Astrocyte of the hippocampus (primary cell): ENCODE measurements at places on chromosomes 3 and 15.

- DNase-seq = peak; percentile 54
These were observed 63.7 kb upstream of the DAZL start for GRCh38 chr3:16668776-16669545.

DNA sequence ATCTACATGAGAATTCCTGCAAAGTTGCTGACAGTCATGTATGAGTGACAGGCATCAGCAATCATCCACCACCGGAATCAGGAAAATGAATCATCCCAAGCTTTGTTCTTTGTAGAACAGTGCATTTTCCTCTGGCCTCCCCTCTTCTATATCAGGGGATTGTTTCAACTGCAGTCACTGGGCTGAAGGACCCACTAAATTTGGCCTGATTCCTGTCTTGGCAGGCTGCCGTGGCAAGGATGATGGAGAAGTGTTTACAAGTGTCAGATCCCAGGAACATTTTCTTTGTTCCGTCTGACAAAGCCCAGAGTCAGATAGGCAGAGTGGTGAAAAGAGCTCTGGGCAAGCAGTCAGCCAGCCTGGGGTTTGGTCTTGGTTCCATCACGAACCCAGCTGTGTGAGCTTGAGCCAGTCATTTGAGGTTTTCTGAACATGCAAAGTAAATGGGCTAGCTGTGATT, 175.1 kb upstream of the TSC22D2 start:
- peak; percentile 93 for DNase-seq

GRCh38 chr3:13148561-13149329, 75.5 kb upstream of the IQSEC1 start:
- no peak for DNase-seq

DNA sequence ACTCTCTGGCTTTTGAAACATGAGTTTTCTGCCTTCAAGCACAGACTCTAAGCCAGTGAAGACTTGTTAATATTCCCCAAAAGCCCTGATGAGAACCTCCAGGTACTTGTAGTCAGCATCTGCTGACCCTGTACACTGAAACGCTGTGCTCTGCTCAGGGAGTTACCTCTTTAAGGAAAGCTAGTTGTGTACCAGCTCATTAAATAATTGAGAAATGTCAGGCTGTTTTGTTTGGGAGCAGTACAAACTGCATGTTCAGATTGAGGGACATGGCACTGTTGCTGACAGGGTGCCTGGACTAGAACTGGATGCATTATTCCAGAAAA, 21.7 kb downstream of the UPK1B start:
- DNase-seq = no peak

- no peak for DNase-seq
These were observed 36.9 kb upstream of the FILIP1L start for GRCh38 chr3:100151024-100151707.

GRCh38 chr3:184778426-184779332, 33.3 kb upstream of the VPS8 start:
- no peak for DNase-seq

GRCh38 chr3:158671821-158672214, 630 bp downstream of the LXN start:
- DNase-seq = peak; percentile 40

DNA sequence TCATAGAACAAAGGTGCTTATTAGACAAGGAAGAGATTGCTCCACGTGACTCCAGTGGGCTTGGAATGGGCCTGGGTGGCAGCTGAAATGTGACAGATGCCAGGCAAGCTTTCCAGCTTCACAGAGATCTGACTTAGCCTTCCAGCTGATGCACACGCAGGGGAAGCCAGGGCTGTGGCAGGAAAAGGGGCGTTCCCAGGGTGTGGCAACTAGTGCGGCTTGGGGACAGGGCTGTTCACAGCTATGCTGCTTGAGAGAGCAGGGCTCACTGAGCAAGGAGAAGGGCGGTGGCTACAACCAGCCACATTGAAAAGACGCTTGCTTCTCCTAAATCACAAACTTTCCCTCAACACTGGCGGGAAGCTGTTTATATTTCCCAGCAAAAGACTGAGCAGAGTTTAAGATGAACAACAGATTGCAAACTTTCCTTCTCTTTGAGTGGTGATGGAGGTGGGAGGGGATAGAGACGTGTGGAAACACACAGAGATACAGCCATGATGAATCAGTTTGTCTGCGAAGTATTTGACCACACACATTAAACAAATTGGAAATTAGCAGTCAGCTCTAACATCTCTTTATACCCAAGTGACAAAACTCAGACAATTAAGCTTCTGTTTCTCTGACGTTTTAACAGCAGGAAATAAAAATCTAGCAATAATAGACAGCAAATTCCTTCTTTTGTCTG, 127.5 kb downstream of the BDH1 start:
- DNase-seq = peak; percentile 73

GRCh38 chr3:144121661-144122060, 150.0 kb downstream of the DIPK2A start:
- no peak for DNase-seq

- DNase-seq = no peak
These were observed 4.1 kb downstream of the UBE2E1 start for GRCh38 chr3:23809840-23810342.

- no peak for DNase-seq
These were observed 20.4 kb upstream of the SATB1 start for GRCh38 chr3:18445401-18446148.

DNA sequence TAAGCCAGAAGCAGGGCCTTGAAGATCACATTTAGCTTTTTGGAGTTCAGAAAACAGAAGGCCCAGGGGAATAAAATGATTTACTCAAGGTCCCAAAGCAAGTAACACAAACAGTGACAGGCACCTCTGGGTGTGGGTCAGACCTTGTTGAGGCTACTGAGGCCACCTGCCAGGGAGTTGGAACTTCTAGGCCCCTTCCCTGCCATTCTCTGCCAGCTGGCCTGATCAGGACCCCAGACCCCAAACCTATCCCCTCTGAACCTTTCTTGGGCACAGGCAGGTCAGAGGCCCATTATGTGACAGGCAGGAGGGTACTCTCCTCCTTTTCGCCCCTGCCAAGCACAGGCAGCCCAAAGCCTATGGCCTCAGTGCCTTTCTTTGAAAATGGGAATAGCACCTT, 49.4 kb upstream of the ATP2B2 start:
- DNase-seq = no peak

DNA sequence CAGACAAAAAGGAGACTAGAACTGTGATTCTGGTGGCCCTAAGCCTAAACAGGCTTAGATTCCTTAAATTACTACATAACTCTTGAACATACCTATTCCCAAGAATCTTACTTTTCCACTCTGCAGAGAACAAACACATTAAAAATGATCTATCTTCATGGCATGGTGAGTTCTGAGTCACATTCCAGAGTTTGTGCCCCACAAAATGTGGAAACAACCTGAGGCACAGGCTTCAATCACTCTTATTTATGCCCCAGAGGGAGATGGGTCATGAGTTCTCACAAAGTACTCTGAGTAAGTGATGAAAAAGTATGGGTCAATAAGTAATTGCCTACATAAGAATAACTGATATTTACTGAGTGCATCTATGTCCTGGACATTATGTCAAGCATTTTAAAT, 137.5 kb upstream of the SLC2A2 start:
- no peak for DNase-seq

DNA sequence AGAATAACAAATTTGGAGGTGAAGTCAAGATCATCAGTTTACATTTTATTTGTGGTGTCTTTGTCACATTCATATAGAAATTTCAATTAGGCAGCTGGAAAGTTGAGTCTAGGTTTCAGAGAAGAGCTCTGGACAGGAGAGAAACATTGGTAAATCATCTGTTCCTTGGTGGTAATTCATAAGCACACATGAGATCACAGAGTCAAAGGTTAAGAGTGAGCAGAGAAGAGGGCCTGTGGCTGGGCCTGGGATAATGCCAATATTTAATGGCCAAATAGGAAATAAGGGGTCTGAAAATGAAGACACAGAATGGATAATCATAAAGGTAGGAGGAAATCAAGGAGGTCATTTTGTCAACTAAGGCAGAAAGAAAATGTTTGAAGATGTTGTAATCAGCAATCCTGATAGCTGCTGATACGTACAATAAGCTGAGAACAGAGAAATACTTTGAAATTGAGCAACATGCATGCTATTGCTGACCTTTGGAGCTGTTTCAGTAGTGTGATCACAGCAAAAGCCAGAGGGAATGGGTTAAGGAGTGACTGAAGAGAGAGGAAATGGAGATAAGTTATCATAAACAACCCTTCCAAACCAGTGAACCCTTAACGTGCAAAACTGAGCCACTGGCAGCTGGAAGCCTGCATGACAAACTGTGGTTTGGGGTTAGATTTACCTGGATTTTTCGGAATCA, 692.8 kb downstream of the AGBL1 start:
- no peak for DNase-seq

DNA sequence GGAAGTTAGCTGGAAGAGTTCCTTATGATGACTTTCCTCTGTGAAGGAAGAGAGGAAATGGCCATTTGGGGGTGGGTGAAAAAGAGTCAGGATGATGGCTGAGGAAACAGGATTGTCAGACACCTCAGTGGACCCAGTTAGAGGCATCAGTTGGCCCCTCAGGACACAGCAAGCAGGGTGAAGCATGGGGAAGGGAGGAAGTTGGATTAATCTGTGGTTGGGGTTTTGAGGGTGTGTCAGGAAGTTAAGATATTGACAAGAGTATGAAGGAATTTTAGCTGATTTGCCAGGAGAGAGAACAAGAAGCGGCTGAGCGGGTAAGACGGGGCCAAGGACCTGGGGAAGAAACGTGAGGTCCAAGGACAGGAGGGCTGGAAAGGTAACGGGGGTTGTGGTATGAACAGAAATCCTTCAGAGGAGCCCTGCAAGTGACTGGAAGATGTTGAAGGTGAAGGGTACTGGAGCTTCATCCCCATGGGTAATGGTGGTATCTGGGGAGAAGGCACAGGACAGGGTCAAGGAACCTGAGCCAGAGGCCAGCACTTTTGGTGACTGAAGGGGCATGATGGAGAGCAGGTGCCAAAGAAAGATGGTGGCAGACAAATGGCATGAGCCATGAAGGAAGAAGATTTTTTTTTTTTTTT, 2.7 kb downstream of the UQCC5 start:
- DNase-seq = no peak

- no peak for DNase-seq
These were observed 97.1 kb upstream of the TRIM42 start for GRCh38 chr3:140580746-140581145.

DNA sequence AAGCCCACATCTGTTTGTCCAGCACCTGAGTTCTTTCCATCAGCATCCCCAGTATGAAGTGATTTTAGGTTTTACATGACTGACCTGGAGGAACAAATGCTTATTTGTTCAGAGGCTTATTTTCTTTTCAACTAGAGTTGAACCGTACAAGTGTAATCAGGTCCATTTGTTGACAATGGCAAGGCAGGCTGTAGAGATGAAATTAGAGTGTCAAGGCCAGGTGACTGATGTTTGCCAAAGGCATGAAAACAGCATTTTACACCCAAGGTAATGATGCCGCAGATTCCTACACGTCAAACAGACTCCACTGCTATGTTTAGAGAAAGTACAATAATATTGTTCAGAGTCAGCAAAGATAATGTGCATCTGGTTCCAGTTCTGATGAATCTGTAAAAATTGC, 96.5 kb downstream of the KCNAB1 start:
- DNase-seq = no peak

- DNase-seq = peak; percentile 75
These were observed 118.4 kb upstream of the FLNB start for GRCh38 chr3:57889807-57890206.

GRCh38 chr3:196636369-196637349, 2.8 kb upstream of the NRROS start:
- no peak for DNase-seq

- DNase-seq = peak; percentile 92
These were observed 39.3 kb downstream of the BDH1 start for GRCh38 chr3:197516517-197516889.

DNA sequence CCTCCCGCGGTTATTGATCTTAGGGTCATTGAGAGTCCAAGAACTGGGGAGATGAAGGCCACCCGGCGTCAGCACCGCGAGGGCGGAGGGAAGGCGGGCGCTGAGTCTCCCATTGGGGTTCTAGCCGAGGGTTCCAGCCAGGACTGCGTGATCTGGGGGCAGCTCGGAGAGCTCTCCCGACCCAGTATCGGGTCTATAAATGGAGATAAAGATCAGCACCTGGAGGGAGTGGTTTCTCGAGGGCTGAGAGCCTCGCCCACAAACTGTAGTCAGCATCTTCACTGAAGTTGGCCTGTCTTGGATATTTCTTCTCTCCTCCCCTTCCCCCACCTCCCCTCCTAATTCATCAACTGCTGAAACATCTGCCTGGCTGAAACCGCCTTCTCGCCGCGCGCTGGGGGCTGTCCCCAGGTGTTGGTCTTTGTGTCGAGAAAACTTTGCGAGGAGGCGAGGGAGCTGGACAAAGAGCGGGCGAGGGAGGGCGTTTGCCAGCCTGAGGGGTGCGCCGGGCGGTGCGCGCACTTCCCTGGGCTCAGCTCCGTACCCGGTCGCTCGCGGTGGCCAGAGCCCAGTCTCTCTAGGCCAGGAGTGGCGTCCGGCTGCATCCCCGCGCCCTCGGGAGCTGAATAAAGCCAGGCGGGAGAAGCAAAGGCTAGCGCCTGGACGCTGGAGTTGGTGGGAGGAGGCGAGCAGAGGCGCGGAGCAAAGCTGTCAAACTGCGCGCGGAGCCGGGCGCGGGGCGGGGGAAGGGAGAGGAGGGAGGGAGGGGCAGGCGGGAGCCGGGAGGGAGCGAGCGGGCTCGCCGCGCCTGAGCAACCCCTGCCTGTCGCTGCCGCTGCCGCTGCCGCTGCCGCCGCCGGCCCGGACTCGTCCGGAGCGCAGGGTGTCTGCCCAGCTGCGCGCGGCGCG, at the start of gene ST8SIA2:
Gene ST8SIA2, plus strand, starts transcription at position 811 of the 909 bp plus-strand sequence. CDS start 184 bp downstream, outside the sequence.
- peak; percentile 90 for DNase-seq

- DNase-seq = no peak
These were observed 381.2 kb downstream of the GABRB3 start for GRCh38 chr15:26391567-26392194.

DNA sequence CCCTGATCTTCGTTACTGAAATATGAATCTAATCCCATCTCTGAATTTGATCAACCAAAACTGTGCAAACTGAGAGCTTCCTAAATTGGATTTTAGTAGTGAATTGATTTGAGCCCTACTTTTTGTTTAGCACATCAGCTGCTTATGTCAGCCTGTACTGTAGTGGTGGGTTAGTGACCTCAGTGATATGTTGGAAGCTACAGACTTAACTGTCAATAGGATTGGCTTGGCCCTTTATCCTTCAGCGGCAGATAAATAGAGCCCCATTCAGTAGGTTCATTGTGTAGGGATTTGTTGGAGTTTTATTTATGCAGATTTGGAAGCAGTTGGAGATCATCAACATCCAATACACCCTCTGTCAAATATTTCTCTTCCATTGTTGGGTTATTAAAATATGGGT, 409.7 kb downstream of the SOX2 start:
- no peak for DNase-seq

GRCh38 chr3:72176537-72177041, 391.6 kb upstream of the PROK2 start:
- no peak for DNase-seq

GRCh38 chr3:45103753-45104714, 42.1 kb downstream of the CDCP1 start:
- no peak for DNase-seq

DNA sequence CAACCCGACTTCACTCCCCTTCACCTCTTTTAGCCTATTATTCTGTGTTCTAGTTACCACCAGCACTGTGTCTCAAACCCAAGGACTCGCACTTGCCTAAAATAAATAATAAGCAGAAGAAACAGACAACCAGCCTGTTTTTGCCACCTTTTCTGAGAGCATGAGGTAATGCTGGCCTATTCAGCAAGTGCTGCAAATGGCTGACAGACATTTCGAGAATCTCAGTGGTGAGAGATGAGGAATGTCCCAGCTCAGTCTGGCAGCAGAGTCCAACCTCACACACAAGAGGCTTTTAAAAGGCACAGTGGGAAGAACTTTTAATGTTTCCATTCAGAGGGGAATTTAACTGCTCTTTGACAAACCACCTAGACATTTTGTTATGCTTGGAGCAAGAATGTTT, 143.3 kb upstream of the GMNC start:
- DNase-seq = peak; percentile 77

GRCh38 chr3:63921741-63922482, 9.7 kb upstream of the SCAANT1 start:
- no peak for DNase-seq
